ENCODE measurements at places on chromosomes 7 and 10. TPM values are rescaled to one million over a fixed set of nuclear protein-coding genes. Genes with fewer than 3 reads are reported as not detected.

CHCHD3 gene
- polyA plus RNA-seq: 52.6 TPM

VSIR gene
- 33.1 TPM for polyA plus RNA-seq

LDB3 gene
- polyA plus RNA-seq: 4.3 TPM

- DNase-seq: peak; percentile 2
Observed at GRCh38 chr10:35089611-35090161, 455 bp downstream of the CUL2 start.

DNA sequence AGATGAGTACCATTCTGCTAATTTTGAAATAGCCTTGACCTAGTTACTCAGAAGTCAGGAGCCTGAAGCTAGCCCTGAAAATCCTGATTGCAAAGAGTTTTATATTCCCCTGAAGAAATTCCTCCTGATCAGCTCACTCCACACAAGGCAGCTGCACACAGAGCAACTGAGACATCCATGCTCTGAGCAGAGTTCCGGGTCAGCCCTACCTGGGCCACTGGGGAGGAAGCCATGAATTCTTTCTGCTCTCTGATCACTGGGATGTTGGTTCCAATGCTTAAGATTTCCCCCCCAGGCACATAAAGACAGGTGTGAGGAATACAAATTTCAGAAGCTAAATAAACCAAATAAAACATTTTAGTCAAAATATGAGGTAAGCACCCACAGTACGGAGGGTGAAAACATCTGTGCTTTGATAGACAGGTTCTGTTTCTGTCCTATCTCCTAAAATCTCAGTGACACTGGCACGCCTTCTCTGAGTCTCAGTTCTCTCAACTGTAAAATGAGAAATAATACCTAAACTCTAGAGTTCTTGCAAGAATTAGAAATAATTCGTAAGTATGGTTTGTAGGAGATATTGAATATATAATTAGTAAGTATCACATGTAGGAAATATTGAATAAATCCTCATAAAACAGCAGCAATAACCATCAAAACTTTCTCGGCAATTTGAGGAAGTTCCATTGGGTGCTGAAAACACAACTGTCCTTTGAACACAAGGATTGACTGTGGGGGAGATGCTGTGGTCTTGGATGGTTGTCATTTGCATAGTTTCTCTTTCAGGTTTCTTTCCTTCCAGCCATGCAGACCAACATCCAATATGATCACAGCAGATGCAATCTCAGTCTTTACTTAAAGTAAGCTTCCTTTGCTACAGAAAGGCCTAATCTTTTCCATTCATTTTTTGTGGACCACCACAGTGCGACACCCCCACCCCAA is 133.0 kb upstream of the TNS3 start:
- DNase-seq: no peak

Measured in spinal cord (tissue), 10 donors.